ENCODE measurements at places on chromosomes 3 and 15.

GRCh38 chr15:52728899-52729298 lies 49.7 kb upstream of the ATOSA start:
- DNase-seq = no peak

- DNase-seq = no peak
These were observed 35.6 kb downstream of the LINGO1 start for GRCh38 chr15:77596821-77597803.

DNA sequence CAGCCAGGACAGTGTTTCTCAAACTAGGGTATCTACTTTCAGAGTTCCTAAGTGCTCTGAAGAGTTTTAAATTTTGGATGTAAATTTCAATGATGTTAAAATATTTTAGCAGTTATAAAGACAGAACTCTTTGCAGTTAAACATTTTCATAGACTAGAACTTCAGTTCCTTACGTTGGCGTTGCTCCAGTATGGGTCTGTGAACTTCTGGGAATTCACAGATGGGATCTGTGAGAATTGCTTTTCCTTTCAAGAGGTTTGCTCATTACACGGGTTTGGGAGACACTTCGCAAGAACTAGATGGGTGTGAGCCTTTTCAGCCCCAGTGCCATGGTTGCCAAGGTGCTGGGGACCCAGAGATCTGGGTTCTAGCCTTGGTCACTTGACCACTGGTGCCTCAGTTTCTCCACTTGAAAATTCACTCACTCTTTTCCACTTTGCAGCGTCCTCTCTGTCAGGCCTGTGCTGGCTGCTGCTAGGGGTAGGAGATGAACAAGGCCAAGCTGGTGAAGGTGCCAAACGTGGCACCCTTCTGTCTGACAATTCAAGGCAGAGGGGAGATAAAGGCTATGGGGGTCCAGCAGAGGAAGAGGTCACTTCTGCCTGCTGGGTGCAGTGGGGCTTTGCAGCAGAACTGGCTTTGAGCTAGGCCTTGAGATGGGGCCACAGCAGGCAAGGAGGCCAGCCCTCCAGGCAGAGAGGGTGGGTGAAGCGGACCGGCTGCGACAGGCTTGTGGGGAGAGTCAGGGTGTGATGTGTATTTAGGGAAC lies 48.1 kb downstream of the EPHB3 start:
- DNase-seq = no peak

- DNase-seq = peak; percentile 10
These were observed 24.2 kb upstream of the ERICH6 start for GRCh38 chr3:150727653-150728502.

DNA sequence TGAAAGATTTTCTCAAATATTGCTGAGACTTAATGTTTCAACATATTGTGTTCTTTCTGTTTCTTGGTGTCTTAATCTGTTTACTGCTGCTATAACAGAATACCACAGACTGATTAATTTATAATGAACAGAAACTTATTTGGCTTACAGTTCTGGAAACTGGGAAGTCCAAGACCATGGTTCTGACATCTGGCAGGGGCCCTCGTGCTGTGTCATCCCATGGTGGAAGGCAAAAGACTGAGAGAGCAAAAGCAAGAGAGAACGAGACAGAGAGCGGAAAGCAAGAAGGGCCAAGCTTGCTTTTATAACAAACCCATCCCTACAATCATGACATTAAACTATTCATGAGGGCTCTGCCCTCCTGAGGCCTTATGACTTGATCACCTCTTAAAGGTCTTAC lies 88.7 kb downstream of the ARNT2 start:
- no peak for DNase-seq

DNA sequence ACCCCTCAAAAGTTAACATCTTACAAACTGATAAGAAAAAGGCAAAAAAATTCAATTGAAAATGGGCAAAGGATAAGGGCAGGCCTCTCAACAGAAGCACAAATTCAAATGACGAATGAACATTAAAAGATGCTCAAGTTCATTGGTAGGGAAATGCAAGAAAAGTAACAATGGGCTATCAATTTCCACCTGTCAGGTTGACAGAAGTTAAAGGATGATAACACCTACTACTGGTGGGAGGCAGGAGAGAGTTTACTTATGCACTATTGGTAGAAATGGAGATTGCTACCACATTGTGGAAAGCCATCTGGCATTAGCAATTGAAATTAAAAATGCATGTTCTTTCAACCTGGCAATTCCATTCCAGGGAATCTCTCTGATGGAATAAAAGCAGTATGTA lies 35.6 kb upstream of the TNFAIP8L3 start:
- no peak for DNase-seq

DNA sequence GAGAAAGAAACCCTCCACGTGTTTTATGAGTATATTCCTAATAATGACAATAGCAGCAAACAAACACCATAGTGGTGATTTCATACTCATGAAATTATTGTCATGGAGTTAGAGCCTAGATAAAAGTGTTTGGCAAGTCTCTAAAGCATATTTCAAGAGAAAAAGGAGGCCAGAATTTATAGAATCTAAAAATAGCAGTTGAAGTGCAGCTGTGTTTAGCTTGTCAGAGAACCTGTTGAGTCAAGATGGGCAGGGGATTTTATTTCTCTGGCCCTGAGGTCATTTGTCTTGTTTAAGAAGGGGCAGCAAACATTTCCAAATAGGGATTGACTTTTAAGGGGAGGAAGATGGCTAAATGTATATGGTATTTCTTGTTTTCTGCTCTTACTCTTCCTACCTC lies 279.6 kb upstream of the CTDSPL start:
- DNase-seq = no peak

GRCh38 chr3:187964760-187965159 lies 189.2 kb upstream of the LPP start:
- no peak for DNase-seq

- no peak for DNase-seq
These were observed 196.5 kb upstream of the LRTM1 start for GRCh38 chr3:55124371-55124770.

GRCh38 chr15:78979456-78980320 lies 34.8 kb upstream of the CTSH start:
- DNase-seq = peak; percentile 56

GRCh38 chr3:53230789-53231188 lies 25.0 kb downstream of the TKT start:
- no peak for DNase-seq

- no peak for DNase-seq
These were observed 47.1 kb downstream of the MKRN2 start for GRCh38 chr3:12603969-12604368.

GRCh38 chr3:195269375-195270078 lies 1.4 kb downstream of the XXYLT1 start:
- no peak for DNase-seq

All from NCI-H774 (cell line).